AG04449 (cell line): ENCODE measurements at places on chromosomes 7 and 10.

GRCh38 chr10:61961278-61961677 lies 59.8 kb downstream of the ARID5B start:
- DNase-seq, result no peak

- DNase-seq, result no peak
Measured at GRCh38 chr7:98051118-98051744, 55.4 kb upstream of the LMTK2 start.

- DNase-seq, result no peak
Measured at GRCh38 chr7:158590181-158590530, 2.5 kb upstream of the PTPRN2 start.

DNA sequence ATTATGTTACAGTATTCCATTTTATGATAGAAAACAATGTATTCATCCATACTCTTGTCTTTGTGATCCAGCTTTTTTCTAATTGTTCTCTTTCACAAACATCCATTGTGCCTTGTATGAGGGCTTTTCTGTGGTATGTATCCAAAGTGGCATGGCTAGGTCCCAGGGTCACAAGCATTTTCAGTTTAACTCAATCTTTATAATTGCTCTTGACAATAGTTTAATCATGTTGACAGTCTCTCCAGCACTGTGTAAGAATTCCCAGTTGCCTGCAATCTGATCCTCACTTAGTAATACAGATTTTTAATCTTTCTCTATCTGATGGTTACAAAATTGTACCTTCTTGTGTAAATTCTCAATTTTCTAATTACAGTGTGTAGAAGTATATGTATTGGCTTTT lies 533.4 kb downstream of the NEBL start:
- DNase-seq, result no peak

- DNase-seq, result no peak
Measured at GRCh38 chr7:138961159-138961558, 20.0 kb downstream of the KIAA1549 start.

- DNase-seq, result no peak
Measured at GRCh38 chr10:4512671-4513240, 313.3 kb upstream of the AKR1E2 start.

- DNase-seq, result no peak
Measured at GRCh38 chr7:36127075-36127740, 25.8 kb upstream of the EEPD1 start.

- DNase-seq, result no peak
Measured at GRCh38 chr7:39623732-39624441, 515 bp downstream of the RALA start.

GRCh38 chr10:13915710-13916109 lies 328.9 kb downstream of the PRPF18 start:
- no peak for DNase-seq

GRCh38 chr7:96354881-96355280 lies 33.0 kb upstream of the SLC25A13 start:
- no peak for DNase-seq

DNA sequence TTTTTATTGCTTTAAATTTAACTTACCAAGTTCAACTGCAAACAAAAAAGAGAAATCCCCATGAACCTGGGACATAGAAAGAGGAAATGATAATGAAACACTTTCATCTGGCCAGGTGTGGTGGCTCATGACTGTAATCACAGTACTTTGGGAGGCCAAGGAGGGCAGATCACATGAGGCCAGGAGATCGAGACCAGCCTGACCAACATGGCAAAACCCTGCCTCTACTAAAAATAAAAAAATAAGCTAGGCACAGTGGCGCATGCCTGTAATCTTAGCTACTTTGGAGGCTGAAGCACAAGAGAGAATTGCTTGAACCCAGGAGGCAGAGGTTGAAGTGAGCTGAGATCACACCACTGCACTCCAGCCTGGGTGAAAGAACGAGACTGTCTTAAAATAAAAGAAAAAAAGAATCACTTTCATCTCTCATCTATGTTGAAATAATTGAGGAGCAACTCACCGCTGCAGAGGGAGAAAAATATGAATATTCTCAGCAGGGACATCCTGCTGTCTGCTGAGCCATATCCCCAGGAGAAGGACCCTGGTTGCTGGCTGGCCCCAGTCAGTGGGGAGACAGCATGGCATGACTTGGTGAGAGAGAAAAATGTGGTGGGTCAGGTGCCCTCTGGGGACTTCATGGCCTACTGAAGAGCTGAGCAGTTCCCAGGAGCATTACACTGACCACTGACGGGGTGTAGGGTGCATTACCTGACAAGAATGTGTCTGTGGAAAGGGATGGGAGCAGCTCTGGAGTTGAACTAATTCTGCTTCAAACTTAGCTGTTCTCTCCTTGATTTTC lies 22.8 kb upstream of the TARP start:
- no peak for DNase-seq

GRCh38 chr7:101017064-101017777 lies 2.7 kb upstream of the MUC17 start:
- peak; percentile 26 for DNase-seq

- no peak for DNase-seq
Measured at GRCh38 chr7:123460616-123461015, 73.8 kb downstream of the IQUB start.

GRCh38 chr7:3013975-3014792 lies 29.5 kb downstream of the CARD11 start:
- no peak for DNase-seq

- no peak for DNase-seq
Measured at GRCh38 chr7:81770728-81771223, 929 bp upstream of the HGF start.

DNA sequence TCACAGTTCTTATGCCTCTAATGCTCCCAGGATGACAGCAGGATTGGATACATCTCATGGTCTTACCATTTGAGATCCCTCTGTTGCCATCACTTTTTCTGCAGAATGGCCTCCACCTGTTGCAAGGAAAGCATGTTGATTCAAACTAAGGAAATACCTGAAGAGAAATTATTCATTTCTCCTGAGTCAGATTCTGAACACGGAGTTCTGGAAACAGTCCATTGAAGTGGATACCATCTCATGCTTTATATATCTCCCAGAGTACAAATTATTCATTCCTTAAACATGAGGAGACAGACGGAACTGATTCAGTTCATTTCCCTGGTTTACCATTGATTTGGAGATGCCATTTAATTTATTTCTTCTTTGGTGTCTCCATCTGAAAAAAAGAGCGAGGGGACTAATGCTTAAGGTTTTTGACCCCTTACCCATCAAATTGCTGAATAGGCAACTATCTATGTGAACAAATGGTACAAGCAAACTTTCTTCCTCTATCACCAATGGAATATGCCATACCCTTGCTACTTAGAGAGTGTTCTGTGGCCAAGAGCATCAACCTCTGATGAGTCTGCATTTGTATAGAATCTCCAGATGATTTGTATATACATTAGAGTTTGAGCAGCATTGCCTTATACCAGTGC lies 305.0 kb upstream of the LRGUK start:
- no peak for DNase-seq

DNA sequence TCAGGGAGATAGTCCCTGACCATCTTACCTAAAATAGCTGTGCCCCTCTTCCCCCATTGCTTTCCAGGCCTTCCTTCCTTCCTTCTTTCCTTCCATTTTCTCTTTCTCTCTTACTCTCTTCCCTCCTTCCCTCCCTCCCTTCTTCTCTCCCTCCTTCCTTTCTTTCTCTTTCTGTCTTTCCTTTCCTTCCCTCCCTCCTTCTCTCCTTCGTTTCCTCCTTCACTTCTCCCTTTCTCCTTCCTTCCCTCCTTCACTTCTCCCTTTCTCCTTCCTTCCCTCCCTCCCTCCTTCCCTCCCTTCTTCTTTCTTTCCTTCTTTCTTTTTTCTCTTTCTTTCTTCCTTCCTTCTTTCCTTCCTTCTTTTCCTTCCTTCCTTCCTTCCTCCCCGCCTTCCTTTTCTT lies 24.6 kb upstream of the MKX start:
- no peak for DNase-seq

DNA sequence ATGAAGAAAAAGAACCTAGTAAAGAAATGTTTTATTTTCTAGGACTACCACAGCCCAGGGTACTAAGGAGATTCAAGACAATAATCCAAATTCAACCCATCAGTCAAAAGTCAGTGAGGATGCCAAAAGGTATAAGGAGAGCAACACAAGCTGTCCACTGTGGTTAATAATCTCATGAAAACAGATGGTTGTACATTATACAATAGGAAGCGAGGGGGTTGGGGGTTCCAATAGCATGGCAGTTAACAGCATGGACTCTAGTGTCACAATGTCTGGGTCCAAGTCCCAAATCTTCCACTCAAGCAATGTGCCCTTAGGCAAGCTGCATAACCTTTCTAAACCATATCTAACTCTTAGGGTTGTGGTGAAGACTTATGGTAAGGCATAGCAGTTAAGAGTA lies 35.1 kb downstream of the BRAF start:
- no peak for DNase-seq

DNA sequence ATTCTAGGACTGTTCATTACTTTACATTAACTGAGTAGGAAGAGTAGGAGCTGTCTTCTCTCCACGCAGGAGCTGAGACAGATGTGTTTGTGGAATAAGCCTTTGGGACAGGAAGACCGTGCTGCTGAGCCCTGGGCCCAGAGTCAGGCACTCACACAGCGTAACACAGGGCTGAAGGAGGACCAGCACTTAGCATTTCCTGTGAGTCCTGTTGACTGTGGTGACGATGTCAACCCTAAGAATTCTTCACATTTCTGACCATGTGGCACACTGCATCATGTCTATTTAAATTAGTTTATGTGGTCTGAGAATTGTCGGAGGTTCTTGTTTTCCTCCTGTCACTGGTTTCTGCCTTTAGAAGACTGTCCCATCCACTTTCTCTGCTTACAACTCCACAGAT lies 117.2 kb downstream of the PIP4K2A start:
- DNase-seq, result no peak

DNA sequence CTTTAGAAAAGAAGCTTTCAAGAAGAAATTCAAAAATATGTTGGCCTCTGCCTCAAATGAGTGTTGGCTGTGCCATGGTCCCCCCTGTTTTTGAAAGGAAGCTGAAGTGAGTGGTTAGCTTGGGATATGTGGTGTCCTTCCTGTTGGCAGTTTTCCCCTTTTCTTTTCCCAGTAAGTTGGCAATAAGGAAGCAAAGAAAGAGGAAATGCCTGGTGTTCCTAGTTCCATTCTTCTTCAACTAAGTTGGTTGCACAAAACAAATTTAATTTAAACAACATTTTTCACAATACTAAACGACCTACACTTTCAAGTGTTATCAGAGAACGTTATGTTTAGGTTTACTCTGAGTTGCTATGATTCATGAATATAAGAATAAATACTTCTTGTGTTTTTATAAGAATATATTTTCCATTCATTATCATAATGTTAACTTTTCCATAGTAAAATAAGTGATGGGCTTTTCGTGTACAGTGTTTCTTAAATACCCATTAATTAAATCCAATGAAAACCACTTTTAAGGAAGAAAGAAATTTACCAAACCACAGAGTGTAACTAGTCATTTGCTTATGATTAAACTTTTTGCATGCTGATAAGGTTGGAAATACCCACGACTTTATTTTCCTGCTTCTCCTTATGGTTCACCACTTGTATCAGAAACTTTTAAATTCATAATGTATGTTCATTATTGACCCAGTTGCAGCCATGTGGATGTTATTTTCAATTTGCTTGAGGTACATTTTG lies 7.7 kb downstream of the HDAC9 start:
- DNase-seq, result no peak

GRCh38 chr7:18788026-18788425 lies 292.5 kb downstream of the HDAC9 start:
- DNase-seq, result no peak

DNA sequence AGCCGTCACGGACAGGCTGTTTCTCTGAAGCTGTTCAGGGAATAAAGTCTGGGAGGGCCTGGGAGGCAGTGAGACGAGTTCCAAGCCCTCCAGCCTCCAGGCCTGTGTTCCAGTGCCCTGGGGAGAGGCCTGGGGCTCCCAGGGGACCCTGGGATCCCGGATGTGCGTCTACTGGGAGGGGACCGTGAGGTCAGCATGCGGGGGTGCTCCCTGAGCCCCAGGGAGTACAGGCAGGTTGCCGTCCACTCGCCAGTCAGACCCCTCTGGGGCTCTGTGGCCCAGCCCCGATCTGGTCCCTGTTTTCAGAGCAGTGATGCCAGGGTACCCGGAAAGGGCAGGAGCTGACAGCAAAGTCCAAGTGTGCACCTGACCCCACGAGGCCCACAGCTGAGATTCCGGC lies 80.9 kb upstream of the DNAAF5 start:
- DNase-seq, result no peak

DNA sequence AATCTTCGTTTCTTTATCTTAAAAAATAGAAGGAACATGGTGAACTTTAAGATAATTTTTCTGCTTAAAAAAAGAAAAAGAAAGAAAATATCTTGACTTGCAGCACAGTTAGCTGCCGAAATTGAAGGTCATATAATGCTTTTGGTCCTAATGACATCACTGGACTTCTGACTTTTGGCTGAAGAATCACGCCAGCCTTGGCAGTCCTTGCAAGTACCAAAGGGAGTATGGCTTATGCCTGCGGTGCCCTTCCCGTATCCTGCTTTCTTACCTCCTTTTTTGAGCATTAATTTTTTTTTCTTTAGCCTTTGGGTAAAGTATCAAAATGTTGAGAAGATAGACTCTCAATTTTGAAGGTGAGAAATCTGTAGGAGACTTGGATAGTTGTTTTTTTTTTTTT lies 7.0 kb downstream of the BMPR1A start:
- no peak for DNase-seq

DNA sequence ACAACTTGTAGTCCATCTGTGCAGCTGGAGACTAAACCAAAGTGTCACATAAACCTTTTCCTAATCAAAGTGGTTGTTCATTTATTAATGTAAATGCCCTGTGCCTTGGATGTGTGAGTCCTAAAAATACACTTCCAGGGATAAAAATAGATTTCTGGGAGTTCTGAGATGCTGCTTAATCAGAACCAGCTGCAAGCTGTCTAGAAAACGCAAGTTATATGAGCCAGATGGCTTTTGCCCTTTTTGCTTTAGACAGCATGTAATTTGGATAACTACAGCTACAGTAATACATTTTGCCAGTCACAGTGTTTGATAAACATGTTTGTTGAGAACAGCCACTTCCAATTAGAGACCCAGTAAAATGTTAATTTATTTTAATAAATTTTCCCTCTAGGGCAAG lies 185.1 kb upstream of the PRPS1L1 start:
- no peak for DNase-seq

GRCh38 chr7:5429253-5429856 lies 5.7 kb upstream of the TNRC18 start:
- no peak for DNase-seq

GRCh38 chr10:73991884-73992245 lies 6.1 kb upstream of the VCL start:
- DNase-seq, result no peak

DNA sequence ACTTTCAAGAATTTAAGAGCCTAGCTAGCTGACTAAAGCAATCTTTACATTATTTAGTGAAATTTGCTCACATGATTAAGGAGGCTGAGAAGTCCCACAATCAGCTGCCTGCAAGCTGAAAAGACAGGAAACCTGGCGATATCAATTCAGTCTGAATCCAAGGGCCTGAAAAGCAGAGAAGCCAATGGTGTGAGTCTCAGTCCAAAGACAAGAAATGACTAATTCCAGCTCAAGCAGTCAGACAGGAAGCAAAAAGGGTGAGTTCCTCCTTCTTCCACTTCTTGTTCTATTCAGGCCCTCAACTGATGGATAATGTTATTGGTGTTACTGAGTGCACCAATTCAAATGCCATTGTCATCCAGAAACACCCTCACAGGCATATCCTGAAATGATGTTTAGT lies 1231.6 kb upstream of the CELF2 start:
- no peak for DNase-seq

- no peak for DNase-seq
Measured at GRCh38 chr10:1572519-1573333, 164.6 kb downstream of the ADARB2 start.

GRCh38 chr10:86871563-86872183 lies 85.7 kb downstream of the MMRN2 start:
- no peak for DNase-seq

GRCh38 chr10:70405037-70405824 lies 1.3 kb downstream of the EIF4EBP2 start:
- peak; percentile 95 for DNase-seq
